ENCODE measurements at places on chromosomes 3 and 15.

DNA sequence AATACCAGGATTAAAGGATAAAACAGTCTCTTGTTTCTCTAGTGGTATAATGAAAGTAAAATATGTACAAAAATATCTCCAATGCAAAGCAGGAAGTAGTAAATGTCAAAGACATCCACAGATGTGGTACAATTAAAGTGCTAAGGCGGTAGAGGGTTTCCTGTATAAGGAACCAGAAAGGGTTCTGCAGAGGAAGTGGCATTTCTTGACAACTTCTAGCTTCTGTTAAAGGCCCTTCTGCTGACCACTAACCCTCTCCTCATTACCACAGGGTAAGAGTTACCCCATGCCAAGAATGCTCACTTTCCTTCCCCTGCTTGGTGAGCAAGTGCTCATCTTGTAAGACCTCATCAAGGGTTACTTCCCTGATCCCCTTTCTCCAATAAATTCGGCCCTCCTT lies 883.6 kb upstream of the NR2F2 start:
- DNase-seq, result no peak

GRCh38 chr15:31824024-31824423 lies 206.3 kb upstream of the CHRNA7 start:
- DNase-seq, result no peak

- DNase-seq, result no peak
These were observed 783.3 kb downstream of the ZPLD1 start for GRCh38 chr3:103218146-103218545.

DNA sequence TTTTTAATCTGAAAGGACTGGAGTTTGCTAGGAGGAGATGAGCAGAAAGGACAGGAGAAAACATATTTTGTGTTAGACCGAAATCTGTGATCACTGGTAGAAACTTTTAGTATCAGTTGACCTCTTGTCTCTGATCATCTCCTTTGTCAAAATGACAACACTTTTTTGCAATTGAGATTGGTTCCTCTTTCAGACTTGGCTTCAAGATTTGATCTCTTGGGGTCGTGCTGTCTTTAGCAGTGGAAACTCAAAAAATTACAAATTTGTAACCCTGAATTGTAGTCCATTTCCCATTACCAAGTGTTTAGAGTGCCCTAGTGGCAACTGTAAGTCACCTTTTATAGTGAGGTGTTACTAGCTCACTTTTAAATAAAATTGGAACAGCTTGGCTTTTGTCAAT lies 107.4 kb downstream of the KLHL25 start:
- no peak for DNase-seq

- no peak for DNase-seq
These were observed 19.6 kb upstream of the MITF start for GRCh38 chr3:69719587-69720122.

- DNase-seq, result no peak
These were observed 32.5 kb upstream of the ZNF445 start for GRCh38 chr3:44510000-44510368.

DNA sequence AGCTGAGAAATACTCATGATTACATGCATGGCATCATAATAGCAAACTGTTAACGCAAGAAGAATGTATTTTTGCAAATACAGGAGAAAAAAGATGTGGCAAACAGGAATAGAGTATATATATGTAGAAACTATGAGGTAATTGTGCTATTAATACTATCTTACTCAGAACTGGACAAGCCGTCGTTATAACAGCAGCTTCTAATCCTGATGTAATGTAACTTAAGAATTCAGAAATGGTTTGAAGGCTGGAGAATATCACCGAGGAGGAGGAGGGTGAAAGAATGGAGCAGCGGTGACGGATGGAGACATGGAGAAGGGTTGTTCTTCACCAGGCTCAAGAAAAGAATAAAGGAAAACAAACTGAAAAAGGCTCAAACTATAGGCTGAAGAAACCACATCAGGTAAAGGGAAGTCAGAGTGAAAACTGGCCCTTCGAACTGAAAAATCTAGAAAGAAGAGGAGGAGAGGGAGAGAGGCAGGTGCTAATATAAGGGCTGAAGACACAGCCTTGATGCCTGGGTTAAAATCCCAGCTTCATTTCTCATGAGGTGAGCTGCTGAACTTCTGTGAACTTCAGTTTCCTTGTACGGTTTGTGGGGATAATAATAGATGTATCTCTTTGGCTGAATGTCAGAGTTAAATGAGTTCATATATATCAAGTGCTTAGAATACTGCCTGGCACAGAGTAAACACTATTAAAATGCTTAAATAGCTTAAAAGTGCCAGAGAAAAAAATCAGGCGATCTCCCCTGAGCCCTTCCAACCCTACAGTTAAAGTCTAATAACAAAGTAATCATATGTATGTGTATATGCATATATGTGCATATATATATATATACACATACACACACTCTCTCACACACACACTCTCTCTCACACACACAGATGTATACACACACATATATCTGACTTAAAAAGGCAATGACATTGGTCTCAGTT lies 43.9 kb downstream of the GOLIM4 start:
- DNase-seq, result no peak

DNA sequence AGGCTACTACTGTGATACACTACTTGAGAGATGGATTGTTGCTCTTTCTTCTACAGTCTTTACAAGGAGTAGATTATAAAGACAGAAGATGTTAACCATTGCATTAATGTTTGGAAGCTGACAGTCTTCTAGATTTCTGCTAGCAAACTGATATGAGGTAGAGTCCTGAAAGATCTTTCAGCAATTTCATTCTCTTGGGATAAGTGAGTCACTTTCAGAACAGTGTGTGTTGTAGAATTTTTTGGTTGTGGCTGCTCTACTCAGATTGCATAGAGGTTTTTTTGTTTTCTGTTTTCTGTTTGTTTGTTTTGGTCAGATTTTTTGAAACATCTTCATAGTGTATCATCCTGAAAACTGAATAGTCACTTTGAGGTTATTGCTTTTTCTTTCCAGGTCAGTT lies 17.1 kb downstream of the TNFSF10 start:
- no peak for DNase-seq
